ENCODE measurements at places on chromosomes 7 and 10.

- no peak for DNase-seq
Observed at GRCh38 chr10:68987611-68988010, 992 bp upstream of the KIFBP start.

DNA sequence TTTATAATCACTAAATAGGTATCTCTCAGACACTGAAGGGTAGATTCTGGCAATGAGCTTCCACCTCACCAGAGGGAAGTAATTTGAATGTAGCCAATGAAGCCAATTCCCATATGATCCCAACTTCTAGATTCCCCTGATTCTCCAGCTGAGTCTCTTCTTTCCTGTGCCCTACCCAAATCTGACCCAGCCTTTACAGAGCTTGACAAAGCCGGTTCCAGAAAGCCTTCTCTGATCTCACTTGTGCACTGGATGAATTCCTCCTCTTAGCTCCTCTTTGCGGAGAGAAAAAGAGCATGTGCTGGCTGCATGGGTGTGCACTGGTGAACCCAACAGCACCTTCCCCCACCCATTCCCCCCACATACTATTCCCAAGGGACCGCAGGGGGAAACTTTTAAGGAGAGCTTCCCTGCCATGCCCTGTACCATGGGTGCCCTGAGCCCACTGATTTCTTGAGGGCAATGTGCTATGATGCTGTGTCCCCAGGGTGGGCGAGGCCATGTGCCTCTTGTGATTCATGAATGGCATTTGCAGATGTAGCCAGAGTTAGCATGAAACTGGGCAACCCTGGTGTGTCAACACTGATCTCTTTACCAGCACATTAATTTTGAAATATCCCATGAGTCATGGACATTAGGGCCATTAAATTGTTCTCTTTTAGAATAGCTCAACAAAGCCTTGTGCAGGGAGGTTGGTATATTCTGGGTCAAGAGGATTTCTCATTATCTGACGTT lies 50.4 kb upstream of the PLEKHA1 start:
- no peak for DNase-seq

GRCh38 chr7:135741905-135742304 lies 6.7 kb downstream of the FAM180A start:
- no peak for DNase-seq

DNA sequence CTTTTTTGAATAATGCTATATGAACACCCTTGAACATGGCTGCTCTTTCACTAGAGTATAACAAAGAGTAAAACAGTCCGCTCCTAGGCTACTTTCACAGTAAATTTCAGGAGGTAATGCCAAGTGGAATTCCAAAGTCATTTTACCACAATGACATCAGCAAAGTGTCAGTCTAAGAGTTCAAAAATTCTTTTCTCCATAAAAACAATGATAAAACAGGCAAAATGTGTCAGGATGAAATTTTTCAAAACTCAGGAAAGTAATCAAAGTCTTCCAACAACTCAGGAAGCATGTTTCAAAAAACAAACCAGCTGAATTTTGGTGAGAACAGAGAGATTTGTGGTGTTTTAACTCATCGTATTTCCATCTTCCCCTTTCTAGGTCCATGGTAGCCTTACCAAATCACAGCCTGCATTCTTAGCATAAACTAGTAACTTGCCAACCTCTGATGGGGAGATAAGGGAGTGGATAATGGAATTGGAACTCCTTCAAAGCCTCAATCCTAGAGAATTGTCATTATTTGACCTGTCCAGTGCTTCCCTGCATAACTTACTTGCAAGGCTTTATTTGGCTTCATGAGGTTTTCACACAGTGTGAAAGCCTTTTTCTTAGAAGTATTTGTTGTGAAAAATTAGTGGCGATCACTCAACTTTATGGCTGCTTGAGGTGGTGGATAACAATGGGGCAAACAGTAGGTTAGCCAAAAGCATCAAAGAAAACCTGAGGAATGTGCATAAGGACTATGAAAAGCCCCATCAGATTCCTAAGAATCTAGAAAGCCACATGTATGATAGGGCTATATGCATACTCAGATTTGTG lies 302.7 kb downstream of the HDAC9 start:
- no peak for DNase-seq

GRCh38 chr7:14487701-14488395 lies 414.7 kb downstream of the DGKB start:
- no peak for DNase-seq

- no peak for DNase-seq
Observed at GRCh38 chr7:52547308-52547910, 488.0 kb upstream of the POM121L12 start.

Data from HuH-7.5 (cell line).